Right ventricle myocardium inferior (tissue), 1 donor: ENCODE measurements at places on chromosomes 11 and 22.

GRCh38 chr11:64322925-64323260 is 5.0 kb downstream of the PRDX5 start:
- no peak for DNase-seq

DNA sequence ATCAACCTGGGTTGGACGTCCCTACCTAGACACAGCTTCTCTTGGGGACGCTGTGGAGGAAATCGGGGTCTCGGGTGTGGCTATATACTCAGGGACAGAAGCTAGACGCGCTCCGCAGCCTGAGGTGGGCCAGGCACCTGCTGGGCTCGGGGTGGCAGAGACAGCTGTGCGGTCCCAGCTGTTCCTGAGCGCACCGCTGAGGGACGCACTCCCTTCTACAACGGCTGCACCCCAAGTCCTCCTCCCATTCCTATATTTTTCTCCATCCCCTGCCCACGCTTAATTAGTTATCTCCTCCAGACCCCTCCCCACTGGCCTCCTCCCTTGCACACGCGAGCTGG is 188 bp upstream of the MTNR1B start:
- no peak for DNase-seq

DNA sequence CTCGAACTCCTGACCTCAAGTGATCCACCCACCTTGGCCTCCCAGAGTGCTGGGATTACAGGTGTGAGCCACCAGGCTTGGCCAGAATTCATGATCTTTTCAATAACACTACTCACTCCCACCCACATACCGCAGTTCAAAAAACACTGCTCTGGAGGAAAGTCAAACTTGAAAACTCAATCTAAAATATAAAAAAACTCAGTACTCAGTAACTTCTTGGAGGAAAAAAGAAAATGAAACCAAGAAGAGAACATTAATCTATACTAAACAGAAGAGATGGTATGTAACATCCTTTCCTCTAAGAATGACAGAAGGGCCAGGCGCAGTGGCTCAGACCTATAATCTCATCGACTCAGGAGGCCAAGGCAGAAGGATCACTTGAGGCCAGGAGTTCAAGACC is 58.3 kb downstream of the MRTFA start:
- no peak for DNase-seq

- no peak for DNase-seq
Measured at GRCh38 chr22:29102300-29102699, 29.5 kb downstream of the KREMEN1 start.
